ENCODE measurements at places on chromosomes 3 and 15.

GRCh38 chr3:1830851-1831250 lies 267.8 kb upstream of the CNTN4 start:
- no peak for DNase-seq

- DNase-seq, result no peak
Observed at GRCh38 chr15:25931851-25932250, 68.7 kb upstream of the ATP10A start.

DNA sequence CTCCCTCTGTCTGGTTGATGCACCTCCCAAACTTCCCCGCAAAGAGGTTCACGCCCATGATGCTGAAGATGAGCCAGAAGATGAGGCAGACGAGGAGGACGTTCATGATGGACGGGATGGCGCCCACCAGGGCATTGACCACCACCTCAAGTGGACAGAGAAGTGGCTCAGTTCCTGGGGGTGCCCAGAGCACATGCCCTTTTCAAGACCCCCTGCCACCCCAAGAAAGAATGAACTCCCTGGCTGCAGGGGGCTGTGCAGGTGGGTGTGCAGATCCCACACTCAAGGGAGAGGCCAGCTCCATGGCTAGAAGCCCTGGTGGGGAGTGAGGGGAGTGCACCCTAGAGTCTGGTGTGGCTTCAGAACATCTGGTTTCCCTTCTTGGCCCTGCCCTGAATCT lies 64.1 kb downstream of the EXOG start:
- DNase-seq, result no peak

DNA sequence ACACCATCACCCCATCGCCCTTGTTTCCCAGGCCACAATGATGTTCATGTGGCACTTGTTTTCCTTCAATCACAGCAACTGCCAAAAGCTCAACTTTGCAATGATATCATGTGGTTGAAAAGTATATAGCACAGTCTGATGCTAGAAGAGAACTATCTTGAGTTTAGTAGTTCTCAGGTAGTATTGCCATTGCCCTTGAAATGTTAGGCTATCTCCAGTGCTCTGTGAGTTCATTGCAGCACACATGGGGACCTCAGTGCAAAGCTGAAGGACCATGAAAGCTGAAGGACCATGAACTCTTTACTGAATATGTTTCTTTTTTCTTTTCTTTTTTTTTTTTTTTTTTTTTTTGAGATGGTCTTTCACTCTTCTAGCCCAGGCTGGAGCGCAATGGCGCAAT lies 35.9 kb upstream of the SAMMSON start:
- DNase-seq, result no peak

- no peak for DNase-seq
Observed at GRCh38 chr3:97579365-97579764, 185.2 kb upstream of the ARL6 start.

DNA sequence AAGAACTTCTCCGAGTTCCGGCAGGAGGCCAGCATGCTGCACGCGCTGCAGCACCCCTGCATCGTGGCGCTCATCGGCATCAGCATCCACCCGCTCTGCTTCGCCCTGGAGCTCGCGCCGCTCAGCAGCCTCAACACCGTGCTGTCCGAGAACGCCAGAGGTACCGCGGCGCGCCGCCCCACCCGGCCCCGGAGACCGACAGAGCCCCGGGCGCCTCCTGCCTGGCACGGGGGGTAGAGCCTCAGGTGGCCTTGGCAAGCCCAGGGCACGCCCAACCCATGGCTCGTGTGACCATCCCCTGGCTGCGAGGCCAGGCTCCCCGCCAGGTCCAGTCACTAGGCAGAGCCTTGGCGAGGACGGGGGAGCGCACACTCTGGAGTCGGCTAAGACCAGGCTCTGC lies 134.1 kb downstream of the LRRK1 start:
- no peak for DNase-seq

- DNase-seq, result no peak
Observed at GRCh38 chr15:40721701-40722100, 26.7 kb downstream of the RAD51 start.

DNA sequence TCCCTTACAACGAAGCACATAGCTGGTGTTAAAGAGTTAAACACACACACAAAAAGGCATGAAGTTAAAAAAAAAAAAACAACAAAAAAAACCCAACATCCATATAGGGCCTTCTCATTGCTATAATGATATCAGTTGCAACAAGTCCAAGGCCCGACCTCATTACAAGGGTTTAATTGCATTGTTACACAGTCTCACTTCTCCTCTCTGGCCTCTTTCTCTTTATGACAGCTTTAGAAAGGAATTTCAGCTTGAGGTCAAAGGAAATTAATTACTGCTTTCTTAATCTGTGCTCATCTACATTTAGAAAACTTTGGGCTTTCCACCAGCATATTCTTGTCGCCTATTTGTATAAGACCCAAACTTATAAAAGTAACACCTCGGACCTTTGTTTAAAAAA lies 342.1 kb downstream of the NR2F2 start:
- no peak for DNase-seq

GRCh38 chr15:75583701-75584100 lies 4.6 kb upstream of the PTPN9 start:
- DNase-seq, result no peak

DNA sequence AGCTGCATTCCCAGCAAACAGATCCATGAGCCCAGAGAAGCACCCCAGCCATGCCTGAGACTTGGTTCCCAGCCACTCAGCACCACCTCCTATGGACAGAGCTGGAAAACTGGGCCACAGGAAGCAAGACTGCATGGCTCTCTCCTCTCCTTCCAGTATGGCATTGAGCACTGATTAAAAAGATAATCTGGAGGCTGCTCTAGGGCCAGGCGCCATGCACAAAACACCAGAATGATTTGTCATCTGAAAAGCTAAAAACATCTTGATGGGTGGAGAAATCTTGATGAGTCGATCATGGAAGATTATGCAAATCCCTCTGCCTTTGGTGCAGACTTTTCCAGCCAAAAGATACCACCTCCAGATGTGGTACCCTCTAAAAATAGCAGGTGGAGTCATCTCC lies 62.7 kb upstream of the MRPS22 start:
- no peak for DNase-seq

DNA sequence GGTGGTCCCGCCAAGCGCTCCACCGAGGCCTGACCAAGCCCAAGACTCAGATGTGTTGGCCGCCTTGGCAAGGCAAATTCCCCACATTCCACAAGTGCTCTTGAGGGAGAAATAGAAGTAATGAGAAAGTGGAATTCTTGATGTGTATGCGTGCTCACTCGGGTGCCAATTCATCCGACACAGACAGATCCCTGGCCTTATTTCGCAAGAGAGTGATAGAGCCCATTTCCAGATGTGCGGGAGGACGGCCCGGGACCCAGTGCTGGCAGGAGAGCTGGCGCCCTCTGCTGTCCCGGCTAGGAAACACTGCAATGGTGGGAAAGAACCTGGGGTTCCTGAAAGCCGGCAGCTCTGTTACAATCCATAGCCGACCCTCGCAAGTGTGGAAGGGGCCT lies 76.0 kb downstream of the HMG20A start:
- peak; percentile 64 for DNase-seq

DNA sequence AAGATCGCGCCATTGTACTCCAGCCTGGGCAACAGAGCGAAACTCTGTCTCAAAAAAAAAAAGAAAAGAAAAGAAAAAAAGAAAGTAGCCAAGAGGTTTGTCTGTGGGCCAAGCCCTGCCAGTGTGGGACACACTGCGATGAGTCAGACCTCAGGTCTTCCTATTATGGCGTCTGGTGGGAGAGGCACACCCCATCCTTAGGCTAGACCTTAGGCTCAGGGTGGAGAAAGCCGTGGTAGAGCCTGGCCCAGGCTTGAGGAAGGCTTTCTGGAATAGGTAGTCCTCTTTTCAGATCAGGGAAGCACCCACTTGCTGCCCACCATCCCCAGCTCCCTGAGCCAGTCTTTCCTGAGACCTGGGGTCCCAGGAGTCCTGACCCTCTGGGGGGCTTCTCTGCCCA lies 6.0 kb downstream of the HEMK1 start:
- no peak for DNase-seq

- DNase-seq, result no peak
Observed at GRCh38 chr15:35117543-35118265, 32.6 kb upstream of the NANOGP8 start.

DNA sequence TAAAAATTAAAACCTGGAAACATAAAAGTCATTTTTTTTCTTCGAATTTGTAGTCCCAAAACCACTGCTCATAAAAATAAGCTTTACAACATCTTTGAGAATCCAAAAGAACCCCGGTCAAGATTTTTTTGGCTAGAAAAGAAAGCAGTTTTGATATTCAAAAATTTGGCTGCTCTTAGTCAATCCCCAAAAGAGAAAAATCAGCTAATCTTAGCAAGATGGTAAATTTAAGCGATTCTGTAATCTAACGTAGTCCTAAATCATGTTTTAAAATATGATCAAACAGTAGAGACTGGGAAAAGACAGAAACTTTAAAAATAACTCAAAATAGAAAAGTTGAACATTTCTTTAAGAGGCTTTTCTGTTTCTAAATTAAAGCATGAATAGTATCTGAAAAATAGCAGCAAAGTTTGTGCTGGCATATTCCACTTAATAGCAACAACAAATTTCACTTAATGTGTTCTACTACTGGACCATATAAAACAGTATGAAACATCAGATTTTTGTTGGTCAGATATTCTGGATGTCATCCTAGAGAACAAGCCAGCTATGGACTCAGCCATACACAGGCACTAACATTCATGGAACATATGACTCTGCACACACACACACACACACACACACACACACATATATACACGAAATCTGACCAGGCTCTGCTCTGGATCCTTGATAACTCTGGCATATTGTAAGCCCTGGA lies 19.1 kb upstream of the NR2F2 start:
- DNase-seq, result no peak

DNA sequence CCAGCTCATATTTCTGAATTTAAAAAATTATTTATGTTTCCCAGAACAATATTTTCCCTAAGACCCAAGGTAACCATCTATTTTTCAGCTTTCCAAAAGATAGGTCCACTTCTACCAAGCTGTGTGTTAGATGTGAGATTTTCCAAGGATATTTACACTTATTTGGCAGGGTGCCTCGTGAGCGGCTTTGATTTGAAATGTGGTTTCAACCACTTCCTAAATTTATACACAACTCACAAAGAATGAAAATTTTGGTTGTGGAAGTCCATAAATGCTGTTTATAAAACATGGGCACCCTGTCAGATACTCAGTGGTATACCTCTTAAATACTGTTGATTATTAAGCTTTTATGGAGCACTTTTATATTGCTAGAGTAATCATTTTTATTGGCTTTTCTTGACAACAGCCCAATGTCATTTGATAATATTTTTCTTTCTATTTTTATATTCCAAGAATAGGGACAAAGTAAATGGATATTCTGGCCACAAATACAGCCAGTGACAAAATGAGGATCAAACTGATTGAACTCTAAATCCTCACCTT lies 57.6 kb downstream of the GAP43 start:
- DNase-seq, result no peak

DNA sequence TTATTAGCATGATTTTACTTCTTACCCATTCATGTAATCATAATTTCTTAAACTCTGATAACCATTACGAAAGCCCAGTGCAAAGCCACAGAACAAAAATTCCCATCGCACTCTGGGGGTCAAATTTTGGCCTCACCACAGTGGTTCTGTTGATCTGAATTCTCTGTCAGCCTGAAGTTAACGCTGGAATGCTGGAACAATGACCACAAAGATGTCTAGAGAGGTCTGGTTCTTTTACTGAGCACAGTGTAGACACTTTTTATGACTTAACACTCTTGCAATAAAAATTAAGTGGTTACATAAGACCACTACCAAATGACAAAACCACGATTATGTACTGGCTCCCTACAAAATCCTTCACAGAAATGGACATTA lies 94.7 kb downstream of the PDZRN3 start:
- no peak for DNase-seq

- DNase-seq, result no peak
Observed at GRCh38 chr3:29319798-29320197, 38.9 kb downstream of the RBMS3 start.

DNA sequence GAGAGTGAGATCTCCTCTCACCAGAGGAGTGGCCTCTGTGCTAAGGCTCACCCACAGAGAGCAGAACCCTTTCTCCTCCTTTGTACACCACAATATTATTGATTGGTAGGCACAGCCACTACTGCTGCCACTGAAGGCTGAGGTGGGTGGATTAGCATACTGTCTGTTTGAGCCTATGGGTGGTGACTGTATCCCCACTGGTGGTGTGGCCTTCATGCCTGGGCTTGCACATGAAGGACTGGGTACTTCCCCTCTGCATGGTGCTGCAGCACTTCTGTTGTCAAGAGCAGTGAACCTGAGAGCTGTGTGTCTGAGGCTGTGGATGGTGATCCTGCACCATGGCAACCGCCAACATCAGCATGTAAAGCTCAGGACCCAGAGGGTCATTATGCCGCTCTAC lies 35.7 kb upstream of the NECTIN3 start:
- DNase-seq, result no peak

- DNase-seq, result no peak
Observed at GRCh38 chr3:22122567-22122966, 371.6 kb upstream of the ZNF385D start.

DNA sequence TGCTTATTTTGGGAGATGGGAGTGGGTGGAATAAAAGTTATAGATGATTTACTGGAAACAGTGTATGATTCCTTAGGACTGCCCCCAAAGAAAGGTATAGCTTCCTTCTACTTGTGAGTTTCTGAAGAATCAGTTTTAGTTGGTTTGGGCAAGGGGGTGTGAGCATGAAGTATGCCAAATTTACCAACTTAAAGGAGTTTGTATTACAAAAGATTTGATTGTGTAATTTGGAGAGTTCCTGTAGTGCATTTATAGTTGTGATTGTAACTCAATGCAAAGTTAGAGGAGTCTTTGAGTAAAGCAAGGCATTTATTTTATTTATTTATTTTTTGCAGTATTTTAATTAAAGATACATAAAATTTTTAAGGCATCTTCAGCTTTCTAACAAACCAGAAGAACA lies 42.8 kb downstream of the TSC22D2 start:
- no peak for DNase-seq

DNA sequence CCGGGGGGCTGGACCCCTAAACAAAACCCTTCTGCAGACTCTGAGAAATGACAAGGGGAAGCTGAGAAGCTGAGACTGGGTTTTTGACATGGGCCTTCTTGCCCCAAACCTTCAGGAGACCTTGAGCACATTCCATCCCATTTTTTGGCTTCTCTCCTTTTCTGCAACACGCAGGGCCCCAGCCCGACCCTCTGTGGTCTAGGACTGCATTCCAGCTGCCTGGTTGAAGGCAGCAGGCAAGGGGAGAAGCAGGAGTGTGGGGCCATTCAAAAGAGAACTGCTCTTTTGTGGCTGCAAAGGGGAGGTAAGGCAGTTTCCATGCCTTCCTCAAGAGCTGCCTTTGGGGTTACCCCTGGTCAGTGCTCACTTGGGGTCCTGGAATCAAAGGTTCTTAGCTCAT lies 263.0 kb downstream of the TLE3 start:
- no peak for DNase-seq

- DNase-seq, result no peak
Observed at GRCh38 chr15:59185725-59186124, 20.9 kb upstream of the LDHAL6B start.

DNA sequence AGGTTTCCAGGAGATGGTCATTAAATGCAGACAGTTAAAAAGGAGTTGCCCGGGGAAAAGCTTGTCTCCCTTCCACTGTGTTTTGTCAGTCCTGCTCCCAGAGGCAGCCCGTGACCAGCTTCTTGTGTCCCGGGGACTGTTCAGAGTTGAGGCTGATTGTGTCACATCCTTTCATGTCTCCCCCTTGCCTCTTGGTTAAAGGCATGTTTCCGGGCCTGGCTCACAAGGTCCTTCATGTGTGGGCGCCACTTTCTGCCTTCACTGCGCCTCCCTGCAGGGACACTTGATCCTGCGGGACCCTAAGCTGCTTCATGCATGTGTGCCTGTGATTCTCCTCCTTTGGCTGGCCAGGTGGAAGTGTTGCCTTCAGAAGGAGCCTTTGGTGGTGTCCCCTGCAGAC lies 9.2 kb downstream of the CHCHD6 start:
- no peak for DNase-seq
